ENCODE measurements at places on chromosomes 4 and X.

DNA sequence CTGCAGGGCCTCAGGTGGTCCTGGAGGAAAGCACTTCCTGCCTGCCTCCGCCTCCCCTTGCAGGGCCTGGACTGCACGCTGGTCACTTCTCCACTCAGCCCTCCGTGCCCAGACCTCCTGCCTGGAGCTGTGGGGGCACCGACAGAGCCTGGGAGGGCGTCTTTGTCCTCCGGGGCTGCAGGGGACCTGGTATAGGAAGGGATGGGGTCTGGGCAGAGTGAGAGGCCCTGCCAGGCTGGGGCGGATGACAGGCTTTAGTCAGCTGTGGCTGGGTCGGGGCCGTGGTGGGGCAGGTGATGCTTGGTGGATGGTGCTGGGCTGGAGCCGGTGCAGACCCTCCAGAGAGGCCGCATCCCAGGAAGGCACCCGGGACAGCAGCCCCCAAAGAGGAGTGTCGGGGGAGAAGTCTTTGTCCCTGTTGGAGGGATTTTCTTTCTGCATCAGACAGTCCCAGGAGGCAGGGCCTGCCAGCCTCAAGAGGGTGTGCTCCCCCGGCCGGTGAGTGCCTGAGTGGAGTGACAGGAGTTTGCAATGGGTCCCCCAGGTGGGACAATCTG is 1.3 kb downstream of the DOK7 start:
- no peaks in the 10 kb centered on the region for H3K36me3 ChIP-seq
- peak; percentile 14 for DNase-seq
- H3K4me3 ChIP-seq = peak overlapping the region; percentile 75
- H3K27ac ChIP-seq = peak overlapping the region; percentile 93
- H3K4me1 ChIP-seq = peaks cover 71% of the 10 kb centered on the region
- H3K27me3 ChIP-seq = peaks cover 53% of the 10 kb centered on the region

GRCh38 chr4:13793020-13793710 is 165.6 kb upstream of the BOD1L1 start:
- H3K27ac ChIP-seq = no peak overlapping the region
- H3K4me3 ChIP-seq = no peak overlapping the region
- no peaks in the 10 kb centered on the region for H3K4me1 ChIP-seq
- H3K36me3 ChIP-seq = no peaks in the 10 kb centered on the region
- H3K27me3 ChIP-seq = no peaks in the 10 kb centered on the region
- DNase-seq = no peak

- DNase-seq = peak; percentile 10
- H3K36me3 ChIP-seq = peaks cover 34% of the 10 kb centered on the region
- H3K27ac ChIP-seq = no peak overlapping the region
- H3K4me1 ChIP-seq = no peaks in the 10 kb centered on the region
Observed at GRCh38 chr4:1376841-1377605, 29.2 kb downstream of the NKX1-1 start.

DNA sequence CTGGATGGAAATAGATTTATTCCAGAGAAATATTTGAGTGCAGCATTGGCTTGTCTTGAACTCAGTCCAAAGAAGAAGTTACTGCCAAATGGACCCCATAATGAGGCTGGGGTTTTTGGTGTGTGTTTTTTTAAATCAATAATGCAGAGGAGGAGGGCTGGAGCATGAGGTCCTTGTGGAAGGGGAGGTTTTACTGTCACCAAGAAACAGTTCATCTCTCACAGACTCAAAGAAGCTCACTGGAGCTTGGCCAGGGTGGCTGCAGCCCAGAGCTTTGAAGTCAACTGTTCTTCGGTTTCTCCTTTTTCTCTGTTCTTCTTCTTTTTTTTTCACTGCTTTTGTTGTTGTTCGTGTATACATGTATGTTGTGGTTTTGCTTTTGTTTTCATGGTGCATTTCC is 377.7 kb downstream of the FBXW7 start:
- peaks cover 40% of the 10 kb centered on the region for H3K4me1 ChIP-seq
- no peaks in the 10 kb centered on the region for H3K27me3 ChIP-seq

DNA sequence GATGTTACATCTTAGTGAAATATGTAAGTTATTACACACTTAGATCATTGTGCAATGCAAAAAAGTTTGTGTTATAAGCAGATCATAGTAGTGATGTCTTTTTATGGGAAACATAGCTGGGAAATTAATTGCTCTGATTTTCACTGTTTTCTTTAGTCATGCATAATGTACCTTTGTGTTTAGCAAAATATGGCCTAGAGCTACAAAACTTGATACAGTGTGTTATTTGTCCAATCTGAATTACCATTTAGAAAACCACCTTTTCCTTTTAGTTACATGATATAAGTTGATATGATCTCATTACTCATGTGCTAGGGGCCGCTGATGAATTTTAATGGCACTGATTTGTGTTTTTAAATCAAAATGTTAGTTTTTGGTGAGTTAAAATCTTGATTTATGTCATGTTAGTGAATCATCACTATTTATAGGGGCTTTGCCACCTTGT is 2.0 kb downstream of the BMPR1B start:
- peaks cover 12% of the 10 kb centered on the region for H3K4me1 ChIP-seq
- DNase-seq = no peak
- peaks cover 73% of the 10 kb centered on the region for H3K27me3 ChIP-seq
- H3K4me3 ChIP-seq = no peak overlapping the region
- H3K36me3 ChIP-seq = no peaks in the 10 kb centered on the region

GRCh38 chr4:89563431-89563830 is 255.8 kb upstream of the GPRIN3 start:
- H3K4me3 ChIP-seq = no peak overlapping the region
- no peaks in the 10 kb centered on the region for H3K36me3 ChIP-seq
- no peak overlapping the region for H3K27ac ChIP-seq
- H3K27me3 ChIP-seq = no peaks in the 10 kb centered on the region
- H3K4me1 ChIP-seq = no peaks in the 10 kb centered on the region
- no peak for DNase-seq

DNA sequence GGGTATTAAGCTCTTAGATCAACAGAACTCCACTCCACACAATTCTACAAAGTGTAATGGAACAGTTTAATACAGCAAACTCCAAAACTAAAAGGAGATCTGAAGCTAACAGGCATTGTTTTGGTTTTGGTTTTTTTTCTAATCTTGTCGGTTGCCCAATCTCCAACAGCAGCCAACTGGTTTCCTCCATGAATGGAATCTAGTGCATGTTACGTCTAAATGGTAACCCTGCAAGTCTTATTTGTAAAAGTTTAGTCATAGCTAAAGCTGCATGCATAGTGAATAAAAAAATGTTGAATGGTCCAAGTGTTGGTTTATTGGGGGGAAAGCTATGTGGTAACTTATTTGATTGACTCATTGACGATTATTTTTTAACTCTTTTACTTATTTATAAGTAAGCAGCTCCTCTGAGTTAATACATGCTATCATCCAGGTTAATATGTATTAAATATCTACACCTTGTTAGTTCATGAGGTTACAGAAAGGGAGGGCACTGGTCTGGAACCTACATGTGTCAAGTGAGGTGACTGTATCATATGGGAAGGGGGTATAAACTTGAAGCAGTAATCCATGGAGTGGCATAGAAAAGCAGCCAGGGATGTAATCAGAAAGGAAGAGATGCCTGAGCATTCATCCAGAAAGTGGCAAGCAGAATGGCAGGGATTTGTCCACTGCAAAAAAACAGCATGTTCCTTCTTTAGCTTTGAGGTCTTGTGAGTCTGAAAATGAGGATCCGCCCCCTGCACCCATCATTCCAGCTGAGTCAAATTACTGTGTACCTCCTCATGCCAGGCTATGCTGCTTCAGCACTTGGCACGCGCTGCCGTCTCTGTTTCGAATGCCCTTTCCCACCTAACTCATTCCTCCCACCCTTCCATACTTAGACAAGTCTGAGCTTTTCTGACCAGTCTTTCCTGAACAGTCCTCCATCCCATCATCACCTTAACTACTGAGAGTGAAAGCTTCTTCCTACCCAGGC is 81.7 kb downstream of the PDGFC start:
- no peak overlapping the region for H3K27ac ChIP-seq
- H3K4me1 ChIP-seq = peaks cover 11% of the 10 kb centered on the region
- no peak overlapping the region for H3K4me3 ChIP-seq
- H3K27me3 ChIP-seq = no peaks in the 10 kb centered on the region

DNA sequence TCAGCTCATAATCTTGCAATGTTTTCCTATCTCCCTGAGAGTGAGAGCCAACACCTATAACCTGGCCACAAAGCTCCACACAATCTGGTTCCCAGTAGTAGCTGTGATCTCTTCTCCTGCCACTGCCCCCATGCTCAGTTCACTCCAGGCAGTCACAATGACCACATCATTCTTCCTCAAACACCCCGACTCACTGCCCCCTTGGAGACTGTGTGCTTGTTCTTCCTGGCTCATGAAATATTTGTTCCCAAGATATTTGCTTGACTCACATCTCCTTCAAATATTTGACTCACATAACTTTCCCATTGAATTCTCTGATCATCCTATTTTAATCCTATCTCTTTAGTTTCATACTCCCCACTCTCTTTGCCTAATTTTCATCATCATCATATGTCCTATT is 173.7 kb downstream of the AREG start:
- no peak for DNase-seq
- H3K27me3 ChIP-seq = no peaks in the 10 kb centered on the region
- H3K4me3 ChIP-seq = no peak overlapping the region
- no peak overlapping the region for H3K27ac ChIP-seq
- no peaks in the 10 kb centered on the region for H3K36me3 ChIP-seq
- H3K4me1 ChIP-seq = peaks cover 29% of the 10 kb centered on the region

DNA sequence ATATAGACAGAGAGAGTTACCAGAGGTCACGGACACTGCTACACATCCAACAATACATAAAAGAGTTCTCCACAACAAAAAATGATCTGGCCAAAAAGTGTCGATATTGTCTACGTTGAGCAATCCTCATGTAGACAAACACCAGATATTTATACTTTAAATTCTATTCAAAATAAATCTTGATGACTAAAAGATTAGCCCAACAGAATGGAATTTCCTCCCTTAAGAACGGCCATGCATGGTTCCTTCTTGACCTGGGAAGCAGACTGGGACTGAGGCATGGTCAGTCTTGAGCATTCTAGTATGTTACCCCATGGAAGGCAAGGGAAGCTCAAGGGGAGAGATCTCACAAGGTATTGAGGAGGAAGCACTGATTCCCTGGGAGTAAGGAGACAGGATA is 43.5 kb downstream of the LHFPL1 start:
- no peak for DNase-seq
- no peak overlapping the region for H3K4me3 ChIP-seq
- no peaks in the 10 kb centered on the region for H3K27me3 ChIP-seq
- no peaks in the 10 kb centered on the region for H3K36me3 ChIP-seq

DNA sequence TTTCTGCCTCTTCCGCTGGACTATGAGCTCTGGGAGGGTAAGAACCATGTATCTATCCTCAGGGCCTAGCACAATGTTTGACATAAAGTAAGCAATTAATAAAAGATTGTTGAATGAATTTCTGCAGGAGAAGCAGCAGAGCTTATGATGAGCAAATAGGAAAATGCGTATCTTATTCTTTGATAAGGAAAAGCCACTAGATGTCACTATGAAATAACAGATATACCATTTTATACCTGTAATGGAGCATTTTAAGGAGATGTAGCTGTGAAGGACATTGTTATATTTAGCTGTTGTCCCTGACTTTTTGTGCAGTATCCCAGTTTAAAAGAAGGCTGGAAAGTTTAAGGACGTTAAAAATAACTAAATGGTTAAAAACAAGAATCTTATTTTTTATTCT is 147.2 kb upstream of the MBNL3 start:
- no peak overlapping the region for H3K27ac ChIP-seq
- H3K4me1 ChIP-seq = no peaks in the 10 kb centered on the region
- no peak overlapping the region for H3K4me3 ChIP-seq
- DNase-seq = no peak

- peaks cover 81% of the 10 kb centered on the region for H3K4me1 ChIP-seq
- peak overlapping the region; percentile 53 for H3K27ac ChIP-seq
- H3K27me3 ChIP-seq = no peaks in the 10 kb centered on the region
- no peak for DNase-seq
Observed at GRCh38 chr4:105191621-105192210, 45.0 kb downstream of the TET2 start.

DNA sequence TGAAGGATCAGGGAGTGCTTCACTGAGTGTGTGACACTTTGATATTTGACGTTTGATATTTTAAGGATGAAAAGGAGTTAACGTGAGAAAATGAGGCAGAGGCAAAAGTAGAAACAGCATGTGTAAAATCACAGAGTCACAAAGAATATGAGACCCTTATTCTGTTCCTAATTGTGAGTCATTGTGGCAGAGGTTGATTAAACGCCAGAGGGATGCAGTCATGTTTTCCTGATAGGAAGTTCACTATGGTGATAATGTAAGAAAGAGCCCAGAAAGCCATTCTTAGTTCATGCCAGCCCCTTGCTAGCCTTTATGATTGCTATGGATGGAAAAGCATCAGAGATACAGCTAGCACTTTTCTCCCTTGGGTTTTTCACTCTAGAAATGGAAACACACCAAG is 33.5 kb upstream of the IGSF1 start:
- H3K4me1 ChIP-seq = no peaks in the 10 kb centered on the region
- no peak overlapping the region for H3K27ac ChIP-seq
- no peaks in the 10 kb centered on the region for H3K36me3 ChIP-seq
- no peak overlapping the region for H3K4me3 ChIP-seq
- DNase-seq = no peak

DNA sequence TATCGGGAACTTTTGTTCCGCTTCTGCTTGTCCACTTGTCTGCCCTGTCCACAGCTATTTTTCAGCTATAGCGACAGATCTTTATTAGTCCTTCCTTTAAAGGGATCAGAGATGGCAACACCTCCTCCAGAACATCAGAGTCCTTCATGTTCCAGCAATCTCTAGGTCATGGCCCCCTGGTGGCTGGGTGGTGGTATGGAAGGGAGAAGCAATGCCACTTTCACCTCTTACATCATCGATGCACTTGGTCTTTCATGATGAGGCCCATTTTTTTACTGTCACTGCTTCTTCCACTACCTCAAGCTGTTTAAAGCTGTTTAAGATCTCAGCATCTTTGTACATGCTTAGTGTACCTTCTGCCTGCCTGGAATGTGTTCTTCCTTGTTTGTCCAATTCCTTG is 106.7 kb downstream of the ARHGAP6 start:
- H3K36me3 ChIP-seq = no peaks in the 10 kb centered on the region
- no peaks in the 10 kb centered on the region for H3K4me1 ChIP-seq
- DNase-seq = no peak

DNA sequence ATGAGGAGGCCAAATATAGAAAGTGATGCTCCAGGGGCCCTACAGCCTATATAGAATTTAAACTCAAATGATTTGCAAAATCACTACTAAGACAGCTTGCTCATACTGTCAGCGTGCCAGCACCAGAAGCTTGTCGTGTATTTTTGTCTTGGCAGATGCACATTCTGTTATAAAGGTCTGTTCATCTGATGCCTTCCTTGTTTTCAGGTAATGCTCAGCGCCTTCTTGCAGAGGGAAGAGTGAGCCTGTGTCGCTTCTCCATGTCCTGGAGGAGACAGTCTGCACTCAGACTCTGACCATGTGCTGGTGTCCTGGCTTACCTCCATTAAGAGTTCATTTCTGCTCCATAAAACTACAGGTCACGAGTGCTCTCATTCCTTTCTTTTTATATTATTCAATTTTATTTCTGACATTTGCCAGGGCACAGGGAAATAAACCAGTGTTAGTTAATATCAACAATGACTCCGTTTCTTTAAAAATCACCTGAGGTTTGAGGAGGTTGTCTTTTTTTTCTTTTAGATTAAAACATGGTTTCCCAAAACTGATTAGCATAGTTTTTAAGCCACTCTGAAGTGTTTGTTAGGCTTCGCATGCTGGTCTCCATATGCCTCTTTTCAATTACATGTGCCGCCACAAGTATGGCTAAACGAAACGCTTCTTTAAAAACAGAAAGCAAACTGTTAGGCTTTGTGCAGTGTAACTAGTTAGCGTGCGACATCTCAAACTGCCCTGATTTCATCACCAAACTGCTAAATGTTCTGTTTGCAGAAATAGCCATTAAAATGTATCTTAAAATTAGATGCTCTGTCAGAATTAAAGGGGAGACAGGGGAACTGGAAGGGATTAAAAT is 215.2 kb upstream of the GK2 start:
- H3K4me1 ChIP-seq = peaks cover 5% of the 10 kb centered on the region
- DNase-seq = no peak
- no peaks in the 10 kb centered on the region for H3K36me3 ChIP-seq
- H3K4me3 ChIP-seq = peak overlapping the region; percentile 4
